ENCODE measurements at places on chromosomes 16 and 17.

- no peak for DNase-seq
These were observed 80.1 kb downstream of the ABCC6 start for GRCh38 chr16:16143038-16143763.

DNA sequence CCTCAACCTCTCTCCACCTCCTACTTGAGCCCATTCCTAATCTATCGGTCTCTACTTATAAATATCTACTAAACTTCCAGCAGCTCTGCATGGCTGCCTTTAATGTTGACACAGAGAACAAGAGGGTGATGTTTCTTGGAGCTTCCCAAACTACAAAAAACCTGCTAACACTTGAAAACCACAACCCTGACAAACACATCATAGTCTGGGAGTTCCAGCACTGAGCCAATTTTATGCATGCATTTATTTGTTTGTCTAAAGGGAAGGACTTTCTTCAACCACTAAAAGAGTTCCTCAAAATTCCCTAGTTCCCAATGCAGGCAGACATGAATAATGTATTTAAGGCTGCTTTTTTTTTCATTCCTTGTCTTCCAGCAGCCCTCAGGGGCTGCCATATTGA is 331.8 kb upstream of the XYLT1 start:
- DNase-seq = no peak

- DNase-seq = no peak
These were observed 10.8 kb downstream of the IFT140 start for GRCh38 chr16:1601031-1601430.

GRCh38 chr17:77304051-77304745 is 163.4 kb downstream of the SEC14L1 start:
- no peak for DNase-seq

GRCh38 chr16:87845213-87845612 is 24.1 kb downstream of the SLC7A5 start:
- DNase-seq = no peak

DNA sequence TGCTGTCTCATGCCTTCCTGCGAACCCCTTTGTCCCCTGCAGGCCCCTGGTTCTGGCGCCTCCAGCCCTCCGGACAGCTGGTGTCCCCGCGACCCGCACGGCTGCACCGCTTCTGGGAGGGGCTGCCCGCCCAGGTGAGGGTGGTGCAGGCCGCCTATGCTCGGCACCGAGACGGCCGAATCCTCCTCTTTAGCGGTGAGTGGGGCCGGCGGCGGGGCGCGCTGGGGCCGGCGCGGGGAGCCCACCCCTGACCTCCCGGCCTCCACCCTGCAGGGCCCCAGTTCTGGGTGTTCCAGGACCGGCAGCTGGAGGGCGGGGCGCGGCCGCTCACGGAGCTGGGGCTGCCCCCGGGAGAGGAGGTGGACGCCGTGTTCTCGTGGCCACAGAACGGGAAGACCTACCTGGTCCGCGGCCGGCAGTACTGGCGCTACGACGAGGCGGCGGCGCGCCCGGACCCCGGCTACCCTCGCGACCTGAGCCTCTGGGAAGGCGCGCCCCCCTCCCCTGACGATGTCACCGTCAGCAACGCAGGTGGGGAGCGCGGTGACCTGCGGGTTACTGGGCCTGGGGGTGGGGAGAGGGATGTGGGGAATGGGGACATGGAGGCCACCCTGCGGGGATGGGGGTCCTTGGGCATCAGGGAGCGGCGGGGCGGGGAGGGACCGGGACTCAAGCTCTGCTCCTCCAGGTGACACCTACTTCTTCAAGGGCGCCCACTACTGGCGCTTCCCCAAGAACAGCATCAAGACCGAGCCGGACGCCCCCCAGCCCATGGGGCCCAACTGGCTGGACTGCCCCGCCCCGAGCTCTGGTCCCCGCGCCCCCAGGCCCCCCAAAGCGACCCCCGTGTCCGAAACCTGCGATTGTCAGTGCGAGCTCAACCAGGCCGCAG is 7.1 kb upstream of the IL32 start:
- DNase-seq = peak; percentile 57

Data from activated CD4-positive, alpha-beta T cell treated with anti-CD3 and anti-CD28 coated beads for 4 hours (primary cell).